Mammary epithelial cell (primary cell): ENCODE measurements at places on chromosomes 2 and 18. TPM values are rescaled to one million over a fixed set of nuclear protein-coding genes. Genes with fewer than 3 reads are reported as not detected.

- DNase-seq, result no peak
These were observed 5.3 kb downstream of the PER2 start for GRCh38 chr2:238282861-238283738.

Gene KRTCAP3
- 3.0 and 6.5 TPM in 2 replicates for total RNA-seq

DNA sequence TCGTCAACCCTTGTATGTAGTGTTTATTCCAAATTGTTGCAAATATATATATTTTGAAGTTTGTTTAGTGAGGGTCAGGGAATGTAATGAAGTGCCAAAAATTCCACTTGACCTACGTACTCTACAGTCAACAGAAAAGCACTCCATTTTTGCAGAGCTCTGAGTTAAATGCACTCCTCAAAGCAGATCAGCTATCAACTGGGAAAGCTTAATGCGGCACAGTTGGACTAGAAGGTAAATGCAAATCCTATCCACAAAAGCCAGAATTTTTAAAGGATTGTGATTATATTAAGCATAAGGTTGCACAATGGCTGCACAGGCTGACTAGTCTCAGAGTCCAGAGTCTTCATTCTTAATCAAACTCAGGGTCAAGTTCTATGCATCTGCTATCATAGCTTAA lies 577.1 kb downstream of the ARHGAP15 start:
- no peak for DNase-seq

DNA sequence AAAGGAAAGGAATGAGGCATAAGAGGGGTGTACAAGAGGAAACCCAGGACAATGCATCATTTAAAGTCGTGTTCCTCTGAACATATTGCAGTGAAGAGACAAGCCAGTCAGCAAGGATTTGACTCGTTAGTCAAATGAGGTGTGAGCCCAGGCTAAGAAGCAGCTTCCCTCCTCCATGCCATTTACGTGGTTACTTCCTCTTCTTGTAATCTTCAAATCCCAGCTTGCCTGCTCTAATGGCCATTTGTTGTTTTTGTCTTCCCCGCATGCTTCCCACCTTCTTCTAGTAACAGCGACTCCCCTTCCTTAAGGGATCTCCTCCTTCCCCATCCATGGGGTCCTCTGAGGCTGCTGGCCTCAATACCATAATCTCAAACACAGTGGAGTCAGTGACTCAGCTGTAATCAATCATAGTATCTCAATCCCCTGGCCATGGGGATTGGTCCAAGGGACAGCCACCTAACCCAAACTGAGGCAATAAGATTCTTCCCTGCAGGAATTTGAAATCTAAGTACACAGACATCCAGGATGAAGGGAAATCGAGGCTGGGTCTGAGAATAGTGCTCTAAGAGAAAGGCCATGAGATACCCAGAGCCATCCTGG lies 37.6 kb downstream of the SLC14A1 start:
- DNase-seq, result no peak

DNA sequence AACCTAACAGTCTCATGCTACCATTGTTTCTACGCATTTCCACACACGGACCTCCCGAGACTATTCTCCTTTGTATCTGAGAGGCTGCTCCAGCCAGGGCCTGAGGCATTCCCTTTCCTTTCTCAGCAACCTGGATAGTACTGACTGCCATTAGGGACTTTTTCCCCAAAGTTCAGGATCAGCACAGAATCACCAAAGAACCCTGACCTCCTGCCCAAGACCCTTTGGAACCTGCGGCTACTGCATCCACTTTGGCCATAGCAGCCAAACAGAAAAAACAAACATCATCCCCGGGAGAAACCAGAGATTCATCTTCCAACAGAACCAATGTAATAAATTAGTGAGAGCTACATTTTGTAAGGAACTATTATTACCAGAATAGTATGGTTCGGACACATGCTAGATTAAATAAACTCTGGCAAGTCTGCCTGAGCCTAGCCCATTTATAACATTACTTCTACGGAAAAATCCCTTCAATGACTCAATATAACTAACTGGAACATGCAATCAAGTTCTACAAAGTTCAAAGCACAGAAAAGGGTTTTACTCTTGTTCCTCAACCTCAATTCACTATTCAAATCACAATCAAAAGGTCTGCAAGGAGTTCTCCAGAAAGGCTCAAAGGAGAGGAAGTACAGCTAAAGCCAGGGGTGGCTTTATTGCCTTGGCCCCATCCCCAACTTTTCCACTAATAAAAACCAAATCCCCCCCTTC lies 51.8 kb downstream of the LPIN2 start:
- DNase-seq, result no peak

Gene HOXD8
- 0.16 and 0.35 TPM in 2 replicates for total RNA-seq

Gene APOB
- total RNA-seq, result not detected

Gene YES1
- 76.9 and 79.9 TPM in 2 replicates for total RNA-seq

Gene CD207
- not detected for total RNA-seq

- no peak for DNase-seq
These were observed 47.7 kb downstream of the PAX8 start for GRCh38 chr2:113231064-113231463.

DNA sequence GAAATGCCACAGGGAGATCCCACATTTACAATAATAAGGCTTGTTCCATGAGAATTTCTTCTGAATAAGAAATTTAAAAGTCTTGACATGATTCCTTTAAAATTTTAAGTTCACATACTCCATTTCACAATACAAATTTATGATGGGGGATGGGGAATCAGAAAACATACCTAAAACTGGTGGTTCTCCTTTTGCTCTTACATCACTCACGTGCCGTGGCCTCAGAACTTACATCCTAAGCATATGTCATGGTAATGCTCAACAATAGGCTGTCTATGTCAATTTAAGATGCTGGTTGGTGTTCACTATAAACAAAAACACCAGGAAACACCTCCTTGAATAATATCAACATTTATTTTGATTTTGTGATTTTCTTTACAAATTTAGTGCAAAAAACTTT lies 12.8 kb downstream of the UPP2 start:
- DNase-seq, result no peak

DNA sequence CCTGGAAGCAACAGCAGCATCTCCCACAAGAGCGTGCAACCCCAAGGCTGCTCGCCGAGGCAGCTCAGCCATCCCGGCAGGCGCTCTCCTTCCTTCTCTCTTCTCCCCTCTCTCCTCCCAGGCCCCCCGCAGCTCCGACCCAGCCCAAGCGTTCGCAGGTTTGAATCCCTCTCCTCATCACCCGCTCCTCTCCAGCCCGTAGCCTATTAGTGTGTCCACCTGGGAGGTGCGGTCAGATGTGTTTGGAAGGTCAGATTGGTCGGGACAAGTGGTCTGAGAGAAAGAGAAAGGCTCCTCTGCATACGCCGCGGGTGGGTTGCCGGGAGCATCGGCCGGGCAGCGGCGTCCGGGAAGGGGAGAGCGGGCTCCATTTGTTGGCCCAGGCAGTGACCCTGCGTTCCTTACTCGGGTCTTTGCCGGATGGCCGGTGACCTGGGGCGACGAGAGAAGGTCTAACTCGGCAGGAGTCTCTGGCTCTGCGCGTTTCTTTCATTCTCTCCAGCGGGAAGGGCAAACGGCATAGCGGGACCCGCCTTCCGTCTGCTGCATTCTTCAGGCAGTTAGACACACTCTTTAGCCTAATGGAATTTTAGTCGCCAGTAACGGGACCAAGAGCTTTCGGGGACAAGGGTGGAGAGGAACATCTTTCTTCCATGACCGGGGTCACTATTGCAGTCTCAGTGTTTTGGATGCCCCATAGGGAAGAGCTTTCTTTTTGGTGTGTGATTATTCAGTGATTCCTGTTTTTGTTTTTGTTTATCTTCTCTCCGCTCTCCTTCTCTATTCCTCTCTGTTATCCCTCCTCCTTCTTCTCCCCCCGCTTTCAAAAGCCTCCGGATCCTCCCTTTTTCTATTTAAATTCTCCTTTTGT lies 1.1 kb upstream of the TMEFF2 start:
- DNase-seq, result no peak

- DNase-seq, result no peak
These were observed 132.8 kb upstream of the CTDP1 start for GRCh38 chr18:79546781-79547272.

Gene ANKRD30B
- not detected in 2 replicates for total RNA-seq

Gene TRABD2A
- 6.2 and 9.7 TPM in 2 replicates for total RNA-seq

GRCh38 chr18:69480460-69480859 lies 79.8 kb downstream of the DOK6 start:
- DNase-seq, result no peak

Gene ATP6V1C2
- not detected in 2 replicates for total RNA-seq

Gene MROH2A
- not detected in 2 replicates for total RNA-seq

DNA sequence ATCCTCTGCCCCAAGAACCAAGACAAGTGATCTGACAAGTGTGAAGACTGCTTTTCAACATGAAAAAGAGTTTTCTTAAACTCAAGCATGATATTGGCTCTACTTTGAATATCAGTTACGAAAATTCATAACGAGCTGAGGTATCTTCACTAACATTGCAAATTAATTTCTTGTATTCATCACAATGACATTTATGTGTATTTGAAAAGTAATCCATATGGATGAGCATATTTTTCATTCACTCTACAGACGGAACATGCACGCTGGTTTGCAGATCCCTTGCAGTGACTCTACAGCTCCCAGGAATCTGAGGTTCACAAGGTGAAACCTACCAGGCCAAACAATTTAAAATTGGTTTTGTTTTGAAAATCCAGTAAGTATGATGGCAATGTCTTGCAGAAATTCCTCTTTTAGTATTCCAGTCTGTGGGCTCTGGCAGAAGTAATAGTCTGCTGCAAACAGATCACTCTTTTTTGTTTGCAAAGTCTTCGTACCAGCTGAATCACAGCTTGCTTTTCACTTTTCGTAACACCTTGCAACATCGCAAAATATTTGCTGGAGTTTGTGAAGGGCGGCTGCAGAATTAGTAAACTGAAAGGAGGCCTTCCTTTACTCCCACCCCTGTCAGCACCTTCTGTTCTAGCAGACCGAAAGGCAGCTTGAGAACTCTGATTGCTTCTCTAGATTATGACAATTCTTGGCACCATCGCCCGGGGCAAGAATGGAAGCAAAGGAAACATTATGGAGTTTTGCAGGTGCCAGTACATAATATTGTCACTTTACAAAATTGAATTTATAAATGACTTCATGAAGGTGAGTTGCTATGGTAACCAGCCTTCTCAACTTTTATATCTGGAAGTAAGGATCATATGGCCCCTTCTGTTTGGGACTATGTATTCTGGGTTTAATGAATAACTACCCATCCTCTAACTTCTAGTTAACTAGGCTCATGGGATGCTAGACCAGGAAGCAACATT lies 168.7 kb downstream of the TMEM247 start:
- DNase-seq, result no peak

- no peak for DNase-seq
These were observed 58.3 kb downstream of the NFATC1 start for GRCh38 chr18:79453816-79454735.

DNA sequence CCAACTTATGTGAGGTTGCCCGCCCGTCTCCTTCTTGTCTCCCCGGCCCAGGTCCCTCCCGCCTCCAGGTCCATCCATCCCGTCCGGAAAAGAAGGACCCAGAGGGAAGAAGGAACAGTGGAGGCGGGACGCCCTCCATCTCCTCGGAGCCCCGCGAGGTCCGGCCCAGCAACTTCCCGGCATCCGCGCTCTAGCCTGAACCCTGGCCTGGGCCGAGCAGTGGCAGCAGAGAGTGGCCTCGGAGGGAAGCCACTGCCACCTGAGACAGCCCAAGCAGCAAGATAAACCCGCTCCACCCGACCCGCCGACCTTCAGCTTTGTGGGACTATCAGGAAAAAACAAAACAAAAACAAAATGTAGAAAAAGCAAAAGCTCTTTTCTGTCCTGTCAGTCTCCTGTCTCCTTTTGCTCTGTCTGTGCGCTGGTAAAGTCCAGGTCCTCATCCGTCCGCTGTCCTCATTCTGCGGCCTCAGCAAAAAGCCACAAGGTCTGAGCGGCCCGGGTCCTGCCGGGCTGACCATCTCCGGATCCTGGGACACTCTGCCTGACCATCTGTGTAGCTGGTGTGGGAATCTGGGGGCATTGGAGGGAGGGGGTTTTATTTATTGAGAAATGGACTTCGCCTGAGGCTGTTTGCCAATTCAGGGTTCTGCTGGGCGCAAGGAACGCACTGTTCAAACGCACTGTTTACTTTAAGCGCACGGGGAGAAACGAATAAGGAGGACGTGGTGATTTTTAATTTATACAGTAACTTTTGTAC lies 3.1 kb downstream of the DLX1 start:
- DNase-seq, result no peak

- peak; percentile 78 for DNase-seq
These were observed 130.2 kb downstream of the INHBB start for GRCh38 chr2:120476141-120476540.

Gene SPR
- total RNA-seq, result 17.4 and 25.1 TPM in 2 replicates

Gene GNAL
- 29.3 and 35.0 TPM in 2 replicates for total RNA-seq

DNA sequence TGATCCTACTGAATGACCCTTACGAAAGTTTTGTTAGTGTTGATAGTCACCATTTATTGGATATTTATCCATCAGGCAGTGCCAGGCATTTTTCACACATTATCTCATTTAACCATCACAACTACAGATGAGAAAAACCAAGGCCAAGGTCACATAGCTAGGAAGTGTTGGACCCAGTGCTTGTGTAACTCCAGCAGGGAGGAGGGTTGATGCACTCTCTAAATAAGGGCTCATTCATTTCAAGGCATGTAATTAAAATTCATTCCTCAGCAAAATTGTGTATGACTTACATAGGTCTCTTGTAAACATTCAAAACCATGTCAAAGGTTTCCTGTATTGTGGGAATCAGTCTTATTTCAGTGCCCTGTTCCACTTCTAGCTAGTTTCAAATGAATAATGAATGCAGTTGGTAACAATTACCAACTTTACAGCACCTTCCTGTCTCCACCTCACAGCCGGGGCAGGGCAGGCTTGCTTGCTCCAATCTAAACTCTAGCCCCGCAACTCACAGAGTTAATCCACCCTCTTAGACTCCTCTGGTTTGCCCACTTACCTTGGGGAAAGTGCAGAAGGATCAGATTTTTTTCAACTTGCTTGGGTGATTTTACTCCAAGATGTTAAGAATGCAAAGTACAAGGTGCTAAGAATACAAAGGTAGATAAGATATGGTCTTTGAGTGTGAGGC lies 5.8 kb upstream of the MAPRE3 start:
- no peak for DNase-seq

DNA sequence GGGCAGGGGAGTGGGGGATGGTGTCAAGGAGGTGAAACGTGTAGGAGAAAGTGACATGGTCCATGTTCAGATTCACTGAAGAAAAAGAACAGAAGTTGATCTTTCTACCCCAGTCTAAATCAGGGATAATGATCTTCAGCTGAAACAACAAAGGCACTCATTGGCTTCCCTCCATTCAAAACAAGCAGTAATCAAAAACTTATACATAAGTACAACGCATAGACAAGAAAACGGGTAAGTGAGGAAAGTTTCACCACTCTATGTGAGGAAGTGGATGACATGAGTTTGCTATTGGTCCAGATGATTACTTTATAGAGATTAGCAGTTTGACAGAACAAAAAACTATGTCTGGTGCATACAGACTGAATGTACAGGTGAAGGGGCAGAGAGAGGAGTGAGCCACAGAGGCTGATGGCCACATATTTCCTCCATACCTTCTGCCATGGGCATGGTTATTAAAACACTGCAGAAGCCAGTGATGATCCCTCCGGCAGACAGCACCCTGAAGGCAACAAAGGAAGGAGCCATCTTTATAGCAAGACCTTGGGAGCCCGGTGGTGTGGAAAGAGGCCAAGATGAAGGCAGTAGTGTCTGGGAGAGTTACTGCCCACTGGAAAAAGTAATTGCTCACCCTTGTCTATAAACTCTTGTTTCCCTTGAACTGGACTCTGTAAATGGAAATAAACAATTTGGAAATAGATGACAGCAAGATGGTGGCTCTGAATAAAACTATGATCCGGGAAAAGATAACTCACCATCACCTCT lies 57.7 kb downstream of the SLC25A12 start:
- no peak for DNase-seq

Gene TMEM247
- not detected in 2 replicates for total RNA-seq

Gene MC5R
- not detected in 2 replicates for total RNA-seq
